ENCODE measurements at places on chromosomes 5 and 9.

DNA sequence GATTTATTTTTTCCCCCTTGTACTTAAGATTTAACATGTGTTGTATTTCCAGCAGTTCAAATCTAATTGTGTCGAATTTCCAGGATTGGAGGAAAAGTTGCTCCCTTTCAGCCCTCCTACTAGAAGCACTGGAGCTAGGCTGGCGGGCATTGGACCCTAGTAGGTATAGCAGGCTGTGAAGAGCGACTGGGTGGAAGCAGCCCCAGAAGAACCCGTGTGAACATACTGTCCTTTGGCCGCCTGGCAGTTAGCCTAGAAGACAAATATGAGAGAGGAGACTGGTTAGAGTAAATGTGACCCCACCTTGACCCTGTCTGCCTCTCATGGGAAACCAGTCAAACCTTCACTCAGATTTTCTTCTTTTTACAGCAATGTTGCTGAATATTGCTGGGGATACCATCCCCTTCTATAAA lies 13.9 kb downstream of the ALDOB start:
- no peak for DNase-seq

DNA sequence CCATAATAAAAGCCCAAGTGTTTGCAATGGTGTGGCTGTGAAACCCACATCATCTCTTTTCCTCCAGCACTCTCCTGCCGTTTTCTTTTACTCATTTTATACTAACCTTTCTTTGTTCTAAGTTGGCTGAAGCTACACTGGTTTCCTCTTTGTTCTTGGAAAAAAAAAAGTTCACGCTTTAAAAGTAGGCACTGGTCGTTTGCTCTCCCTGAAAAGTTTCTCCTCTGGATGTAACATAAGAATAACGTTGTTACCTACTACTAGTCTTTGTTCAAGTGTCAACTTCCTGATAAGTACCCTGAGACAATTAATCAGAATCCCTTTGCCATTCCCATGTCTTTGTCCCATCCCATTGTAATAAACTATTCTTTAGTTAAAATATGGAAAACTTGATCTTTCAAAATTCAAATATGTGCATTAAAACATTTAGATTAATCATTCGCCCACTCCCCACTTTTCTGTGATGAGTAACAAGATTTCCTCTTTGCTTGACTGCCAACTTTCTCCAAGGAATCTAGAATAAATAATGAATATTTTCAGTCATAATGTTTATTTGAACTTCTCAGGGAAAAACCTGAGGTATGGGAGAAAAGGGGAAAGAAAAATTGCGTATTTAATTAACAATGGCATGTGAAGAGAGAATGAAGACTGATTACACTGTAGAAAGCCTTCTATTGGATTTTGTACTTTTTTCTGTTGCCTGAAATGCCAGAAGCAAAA lies 454.3 kb upstream of the CTNND2 start:
- no peak for DNase-seq

DNA sequence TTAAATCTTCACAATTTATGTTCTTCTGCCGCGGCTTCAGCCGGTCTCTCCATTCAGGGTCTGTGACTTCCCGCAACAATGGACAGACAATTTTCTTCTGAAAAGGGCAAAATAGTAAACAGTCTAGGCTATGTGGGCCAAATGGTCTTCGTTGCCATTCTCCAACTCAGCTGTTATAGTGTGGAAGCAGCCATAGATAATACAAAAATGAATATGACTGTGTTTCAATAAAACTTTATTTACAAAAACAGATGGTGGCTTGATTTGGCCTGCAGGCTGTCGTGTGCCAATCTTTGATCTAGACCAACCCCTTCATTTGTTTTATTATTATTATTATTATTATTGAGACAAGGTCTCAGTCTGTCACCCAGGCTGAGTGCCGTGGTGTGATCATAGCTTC lies 28.1 kb downstream of the ATOX1 start:
- no peak for DNase-seq

GRCh38 chr5:164934039-164934438 lies 1428.6 kb downstream of the MAT2B start:
- DNase-seq: no peak

- DNase-seq: no peak
Observed at GRCh38 chr5:132686193-132686592, 12.4 kb downstream of the IL4 start.

- no peak for DNase-seq
Observed at GRCh38 chr5:163846512-163846911, 341.1 kb downstream of the MAT2B start.

- no peak for DNase-seq
Observed at GRCh38 chr5:56523790-56524575, 290.9 kb upstream of the ANKRD55 start.

GRCh38 chr9:135666534-135667462 lies 3.7 kb downstream of the LCN9 start:
- no peak for DNase-seq

GRCh38 chr9:1050125-1050895 lies at the start of gene DMRT2:
TSS of gene DMRT2 (plus strand) at chr9:1050357. CDS start at chr9:1051614, 1,257 bp downstream.
- DNase-seq: no peak

GRCh38 chr5:32621256-32621655 lies 35.9 kb downstream of the SUB1 start:
- DNase-seq: no peak

DNA sequence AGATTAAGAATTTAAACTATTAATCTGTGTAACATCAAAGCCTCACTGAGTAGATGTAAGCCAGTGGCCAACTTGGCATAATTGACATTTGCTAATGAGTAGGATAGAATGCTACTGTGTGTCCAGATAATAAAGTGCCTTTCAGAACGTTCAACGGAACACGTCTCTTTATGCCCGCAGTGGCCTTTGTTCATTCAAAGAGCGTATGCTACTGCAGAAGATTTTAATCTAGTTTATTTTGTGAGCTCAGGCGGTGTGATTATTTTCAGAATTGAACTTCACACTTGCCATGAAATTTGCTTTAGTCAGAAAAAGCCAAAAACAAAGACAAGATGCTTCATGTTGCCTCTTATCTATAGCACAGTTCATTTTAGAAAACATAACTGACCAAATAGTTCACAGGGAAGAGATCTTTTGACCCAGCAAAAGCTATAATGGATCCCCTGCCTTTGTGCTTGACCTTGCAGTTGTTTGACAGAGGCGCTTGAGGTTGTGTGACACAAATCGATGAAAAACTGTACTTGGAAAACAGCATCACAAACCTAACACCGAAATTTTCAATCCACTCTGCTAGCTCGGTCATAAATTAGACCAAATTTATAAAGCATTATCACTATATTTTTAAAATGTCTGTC lies 530.9 kb upstream of the TYRP1 start:
- DNase-seq: no peak

GRCh38 chr5:122195802-122196394 lies 66.6 kb downstream of the ZNF474 start:
- DNase-seq: no peak

DNA sequence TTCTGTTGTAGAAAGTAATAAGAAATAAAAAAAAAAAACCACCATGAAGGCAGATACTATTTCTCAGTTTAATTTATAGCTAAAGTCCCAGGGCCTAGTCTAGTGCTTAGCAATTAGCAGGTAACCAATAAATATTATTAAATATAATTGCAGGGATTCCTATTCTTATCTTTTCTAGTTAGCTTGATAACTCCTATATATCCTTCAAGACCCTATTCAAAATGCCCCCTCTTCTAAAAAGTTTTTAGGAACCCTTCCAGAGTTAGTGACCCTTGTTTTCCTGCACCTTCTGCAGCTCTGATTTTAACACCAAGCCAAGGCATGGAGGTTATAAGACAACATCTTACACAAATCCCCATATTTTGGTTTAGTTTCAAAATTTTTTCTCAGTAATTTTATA lies 24.6 kb upstream of the ALDH1B1 start:
- no peak for DNase-seq

DNA sequence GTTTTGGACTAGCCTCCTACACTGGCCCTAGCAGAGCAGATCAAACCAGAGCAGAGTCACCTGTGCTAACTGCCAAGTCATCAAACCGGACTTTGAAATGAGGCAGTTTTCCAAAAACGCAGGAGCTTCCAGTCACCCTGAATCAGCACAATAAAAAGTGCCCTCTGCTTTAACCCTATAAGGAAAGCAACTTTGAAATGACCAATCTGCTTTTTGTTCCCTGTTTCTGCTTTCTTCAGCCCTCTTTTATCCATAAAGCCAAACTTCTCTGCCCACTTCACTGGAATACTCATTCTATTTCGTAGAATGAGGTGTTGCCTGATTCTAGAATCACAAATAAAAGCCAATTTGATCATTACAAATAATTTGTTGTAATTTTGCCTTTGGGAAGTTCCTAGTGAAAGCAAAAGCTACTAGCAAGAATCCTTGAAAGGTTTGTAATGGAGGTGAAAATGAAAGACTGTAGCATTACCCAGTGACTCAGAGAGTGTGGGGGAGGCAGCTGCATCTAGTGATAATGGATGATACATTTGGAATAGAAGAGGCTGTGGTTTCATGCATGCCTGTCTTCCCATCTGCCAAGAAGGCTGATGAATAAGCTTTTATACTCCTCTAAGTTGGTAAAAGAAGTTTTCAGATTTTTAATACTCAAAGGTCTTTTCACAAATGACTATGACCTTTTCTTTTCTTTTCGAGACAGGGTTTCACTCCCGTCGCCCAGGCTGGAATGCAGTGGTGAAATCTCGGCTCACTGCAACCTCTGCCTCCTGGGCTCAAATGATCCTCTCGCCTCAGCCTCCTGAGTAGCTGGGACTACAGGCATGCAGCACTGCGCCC lies 14.9 kb downstream of the SPAAR start:
- no peak for DNase-seq

Data from T-helper 17 cell (primary cell).